SJSA1 (cell line): ENCODE measurements at places on chromosomes 4 and X.

DNA sequence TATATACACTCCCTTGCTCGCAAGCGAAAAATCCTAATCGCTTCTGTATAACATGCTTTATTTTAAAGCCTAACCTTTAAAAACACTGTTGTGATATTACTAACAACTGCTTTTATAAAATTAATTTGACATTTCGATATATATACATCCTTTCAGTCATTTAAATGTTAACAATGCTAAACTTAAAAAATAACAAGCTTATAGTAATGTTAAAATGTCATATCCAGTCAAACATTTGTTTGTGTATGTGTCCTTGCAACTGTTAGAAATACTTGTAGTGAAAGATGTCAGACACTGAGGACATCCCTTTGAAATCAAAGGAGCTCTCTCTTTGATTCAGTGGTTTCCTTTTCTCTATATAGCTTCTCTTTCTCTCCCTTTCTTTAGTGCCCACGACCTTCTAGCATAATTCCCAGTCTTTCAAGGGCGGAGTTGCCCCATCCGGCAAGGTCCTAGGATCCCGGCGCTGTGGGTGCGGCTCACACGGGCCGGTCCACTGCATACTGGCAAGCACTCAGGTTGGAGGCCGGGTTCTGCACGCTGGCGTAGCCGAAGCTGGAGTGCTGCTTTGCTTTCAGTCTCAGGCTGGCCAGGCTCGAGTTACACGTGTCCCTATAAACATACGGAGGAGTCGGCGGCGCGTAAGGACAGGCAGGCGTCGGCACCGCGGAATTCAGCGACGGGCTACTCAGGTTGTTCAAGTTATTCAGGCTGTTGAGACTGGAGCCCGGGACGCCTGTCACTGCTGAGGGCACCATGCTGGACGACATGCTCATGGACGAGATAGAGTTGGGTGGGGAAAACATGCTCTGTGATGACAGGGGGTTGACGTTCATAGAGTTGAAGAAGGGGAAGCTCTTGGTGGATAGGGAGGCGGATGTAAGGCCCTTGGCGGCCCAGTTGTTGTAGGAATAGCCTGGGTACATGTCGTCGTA, 5.0 kb downstream of the PITX2 start:
- H3K27me3 ChIP-seq: no peaks in the 10 kb centered on the region
- H3K4me3 ChIP-seq: no peak overlapping the region
- H3K36me3 ChIP-seq: peaks cover 51% of the 10 kb centered on the region

- no peaks in the 10 kb centered on the region for H3K4me1 ChIP-seq
- H3K4me3 ChIP-seq: no peak overlapping the region
- H3K27me3 ChIP-seq: no peaks in the 10 kb centered on the region; the same call in 1 of the 2 replicates
- H3K27ac ChIP-seq: no peak overlapping the region
- no peak for DNase-seq
Measured at GRCh38 chr4:173682609-173683008, 152.6 kb upstream of the HAND2 start.

DNA sequence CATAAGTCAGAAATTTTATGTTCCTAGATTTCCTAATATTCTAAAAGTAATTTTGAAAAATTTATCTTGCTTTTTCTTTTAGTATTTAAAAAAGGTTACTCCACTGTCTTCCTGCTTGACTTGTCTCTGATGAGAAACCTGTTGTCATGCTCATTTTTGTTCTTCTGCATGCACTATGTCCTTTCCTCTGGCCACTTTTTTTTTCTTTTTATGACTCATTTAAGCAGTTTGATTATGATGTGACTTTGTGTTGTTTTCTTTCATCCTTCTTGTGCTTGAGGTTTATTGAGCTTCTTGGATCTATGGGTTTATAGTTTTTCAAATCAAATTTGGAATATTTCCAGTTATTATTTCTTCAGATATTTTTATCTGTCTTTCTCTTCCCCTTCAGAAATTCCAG, 12.0 kb upstream of the UFSP2 start:
- no peaks in the 10 kb centered on the region for H3K36me3 ChIP-seq
- H3K4me1 ChIP-seq: no peaks in the 10 kb centered on the region
- no peak overlapping the region for H3K27ac ChIP-seq
- DNase-seq: no peak
- H3K27me3 ChIP-seq: peaks cover 4% of the 10 kb centered on the region; the same call in 1 of the 2 replicates

- H3K36me3 ChIP-seq: peaks cover 6% of the 10 kb centered on the region
- no peaks in the 10 kb centered on the region for H3K27me3 ChIP-seq
- no peak overlapping the region for H3K4me3 ChIP-seq
- H3K27ac ChIP-seq: no peak overlapping the region
Measured at GRCh38 chrX:13742397-13743176, 8.0 kb downstream of the OFD1 start.

GRCh38 chr4:176656108-176656507, 136.6 kb downstream of the VEGFC start:
- no peaks in the 10 kb centered on the region for H3K36me3 ChIP-seq
- H3K4me1 ChIP-seq: no peaks in the 10 kb centered on the region
- DNase-seq: no peak
- no peak overlapping the region for H3K4me3 ChIP-seq
- H3K27ac ChIP-seq: no peak overlapping the region

DNA sequence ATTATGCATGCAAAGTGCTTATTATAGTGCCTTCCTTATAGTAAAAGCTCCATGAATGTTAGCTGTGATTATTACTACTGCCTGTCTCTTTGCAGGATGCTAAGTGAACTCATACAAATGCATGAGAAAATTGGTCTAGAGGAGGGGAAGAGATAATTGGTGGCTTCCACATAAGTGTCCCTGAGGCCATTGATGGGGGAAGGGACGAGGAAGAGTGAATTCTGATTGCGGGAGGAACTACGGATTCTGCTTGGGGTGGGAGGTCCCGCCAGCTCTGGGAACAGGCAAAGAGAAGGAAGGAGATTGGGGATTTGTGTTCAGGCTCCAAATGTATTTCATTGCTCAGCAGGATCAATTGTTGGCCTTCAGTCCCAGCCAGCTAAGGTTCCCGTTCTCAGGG, 11.6 kb upstream of the ARHGAP36 start:
- DNase-seq: no peak
- no peaks in the 10 kb centered on the region for H3K36me3 ChIP-seq
- H3K4me1 ChIP-seq: no peaks in the 10 kb centered on the region

GRCh38 chrX:53992589-53992988, 51.7 kb downstream of the PHF8 start:
- no peak overlapping the region for H3K27ac ChIP-seq
- no peak for DNase-seq
- no peak overlapping the region for H3K4me3 ChIP-seq
- H3K4me1 ChIP-seq: no peaks in the 10 kb centered on the region
